ENCODE measurements at places on chromosomes 1 and 21.

- DNase-seq, result peak; percentile 36
Measured at GRCh38 chr1:41416552-41417334, 55.5 kb downstream of the FOXO6 start.

DNA sequence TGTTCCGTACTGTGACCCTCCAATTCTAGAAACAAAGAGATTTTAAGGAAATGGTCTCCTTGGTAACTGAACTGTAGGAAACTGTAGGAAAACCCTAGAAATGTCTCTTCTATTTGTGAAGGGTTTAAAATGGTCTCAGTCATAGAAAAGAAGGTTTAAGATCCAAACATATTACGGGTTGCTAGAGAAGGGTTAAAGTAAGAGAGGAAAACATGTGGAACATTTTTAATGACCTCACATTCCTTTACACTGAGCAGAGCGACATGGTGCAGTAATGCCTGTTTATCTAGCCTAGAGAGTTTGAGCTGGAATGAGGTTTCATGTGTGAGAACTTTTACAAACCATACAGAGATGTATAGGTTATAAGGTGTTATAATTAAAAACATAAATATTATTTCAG, 36.9 kb upstream of the C1orf105 start:
- no peak for DNase-seq

DNA sequence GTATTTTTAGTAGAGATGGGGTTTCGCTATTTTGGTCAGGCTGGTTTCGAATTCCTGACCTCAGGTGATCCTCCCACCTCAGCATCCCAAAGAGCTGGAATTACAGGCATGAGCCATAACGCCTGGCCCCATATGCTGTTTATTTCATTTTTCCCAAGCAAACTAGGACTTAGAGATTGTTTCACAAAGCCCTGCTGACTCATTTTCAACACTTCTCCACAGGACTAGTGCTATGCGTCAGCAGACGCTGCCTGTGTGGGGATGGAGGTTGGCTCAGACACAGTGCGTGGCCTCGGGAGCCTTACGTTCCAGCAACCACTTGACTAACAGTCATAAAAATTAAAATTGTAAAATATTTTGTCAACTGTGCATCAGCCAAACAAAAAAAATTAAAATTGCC, 22.7 kb downstream of the PKNOX1 start:
- DNase-seq, result no peak

- no peak for DNase-seq
Measured at GRCh38 chr1:222996310-222996975, 146.6 kb downstream of the TLR5 start.

GRCh38 chr1:229893762-229894444, 173.1 kb upstream of the GALNT2 start:
- DNase-seq, result no peak

DNA sequence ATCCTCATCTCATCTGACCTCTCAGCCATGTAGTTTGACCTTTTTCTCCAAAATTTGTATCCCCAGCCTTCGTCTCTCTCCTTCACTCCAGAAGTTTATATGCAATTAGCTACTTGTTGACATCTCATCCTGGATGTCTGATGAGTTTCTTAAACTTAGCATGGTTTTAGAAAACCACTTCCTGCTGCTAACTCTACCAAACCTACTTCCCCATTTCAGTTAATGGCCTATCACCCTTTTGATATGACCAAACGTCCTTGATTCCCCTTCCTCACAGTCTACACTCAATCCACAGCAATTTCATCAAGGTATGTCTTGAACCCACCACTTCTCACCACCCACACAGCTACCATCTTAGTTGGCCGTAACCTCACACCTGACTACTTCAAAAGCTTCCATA, 121.9 kb downstream of the LRRC40 start:
- no peak for DNase-seq

- no peak for DNase-seq
Measured at GRCh38 chr1:184017306-184017705, 20.2 kb downstream of the COLGALT2 start.

DNA sequence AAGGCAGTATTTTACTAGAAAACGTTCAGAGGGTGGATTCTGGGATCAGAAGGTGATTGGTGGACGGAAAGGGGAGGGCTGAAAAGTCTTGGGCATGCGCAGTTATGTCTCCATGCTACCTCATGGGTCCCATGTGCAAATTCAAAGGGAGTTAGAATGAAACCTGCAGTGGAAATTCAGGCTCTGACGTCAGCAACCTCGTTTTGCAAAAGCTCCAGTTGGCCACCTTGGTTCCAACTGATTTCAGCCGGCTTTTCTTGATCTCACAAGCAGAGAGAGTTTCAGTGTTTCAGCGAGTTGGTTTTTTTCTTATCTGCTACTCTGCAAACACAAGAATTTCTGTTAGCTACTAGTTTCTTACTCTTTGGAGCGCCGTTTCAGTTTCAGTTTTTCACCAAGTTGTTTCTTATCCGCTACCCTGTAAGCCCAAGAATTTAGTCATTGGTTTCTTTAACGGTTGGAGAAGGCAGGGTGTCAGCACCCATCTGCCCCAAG, 69.8 kb upstream of the PGBD5 start:
- no peak for DNase-seq

- no peak for DNase-seq
Measured at GRCh38 chr1:88350648-88351047, 333.4 kb upstream of the PKN2 start.

- DNase-seq, result no peak
Measured at GRCh38 chr1:109492779-109493178, 1.1 kb upstream of the CYB561D1 start.

- DNase-seq, result peak; percentile 58
Measured at GRCh38 chr1:1144122-1144842, 28.4 kb upstream of the C1orf159 start.

GRCh38 chr1:162709132-162709860, 77.0 kb downstream of the DDR2 start:
- no peak for DNase-seq

- no peak for DNase-seq
Measured at GRCh38 chr1:91036894-91037829, 15.3 kb upstream of the ZNF644 start.

- DNase-seq, result no peak
Measured at GRCh38 chr1:222010306-222010705, 268.4 kb upstream of the DUSP10 start.

GRCh38 chr1:201180901-201181300, 9.7 kb upstream of the IGFN1 start:
- DNase-seq, result no peak

DNA sequence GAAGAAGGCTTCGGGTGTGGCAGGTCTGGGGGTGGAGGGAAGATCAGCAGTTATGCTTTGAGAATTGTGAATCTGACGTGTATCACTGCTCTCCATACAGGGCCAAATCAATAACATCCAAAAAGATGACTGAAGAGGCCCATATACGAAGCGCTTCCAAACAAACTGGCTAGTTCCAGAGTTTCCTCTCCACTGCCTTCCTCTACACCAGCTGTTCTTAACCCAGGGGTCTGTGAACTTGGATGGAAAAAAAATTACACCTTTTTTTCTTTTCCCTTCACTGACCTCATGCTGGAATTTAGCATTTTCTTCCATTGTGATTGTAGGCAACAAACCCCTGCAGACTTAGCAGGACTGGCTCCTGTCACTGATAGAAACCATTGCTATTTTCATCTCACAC, 77.1 kb upstream of the NBL1 start:
- no peak for DNase-seq

GRCh38 chr1:243598433-243598832, 251.6 kb downstream of the AKT3 start:
- no peak for DNase-seq

DNA sequence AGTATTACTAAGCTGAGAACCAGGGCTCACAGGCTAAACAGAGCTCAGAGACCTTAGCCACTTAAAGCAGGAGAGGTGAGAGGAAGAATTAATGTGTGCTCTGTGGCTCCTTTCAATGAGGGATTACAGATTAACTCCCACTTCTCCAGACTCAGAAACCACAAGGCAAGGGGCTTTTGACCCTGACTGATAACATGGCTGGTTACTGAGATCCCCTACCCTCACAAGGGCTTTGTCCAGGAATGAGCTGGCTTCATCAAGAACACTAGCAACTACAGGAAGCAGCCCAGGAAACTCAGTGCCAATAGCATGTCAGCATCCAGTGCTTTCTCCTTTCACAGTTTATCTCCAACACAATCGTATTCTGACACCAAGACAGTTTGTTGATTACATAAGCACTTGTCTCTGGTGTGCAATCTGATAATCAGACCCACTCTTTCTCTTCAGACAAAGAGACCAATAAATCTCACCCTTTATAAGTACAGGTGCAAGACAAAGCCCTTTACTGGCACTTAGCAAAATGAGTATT, 38.8 kb downstream of the ERI3 start:
- no peak for DNase-seq

Measured in stimulated activated CD4-positive, alpha-beta T cell treated with anti-CD3 and anti-CD28 coated beads, Interleukin-12 subunit alpha, Interleukin-12 subunit beta, amount 100 ng/mL, for 24 hours (primary cell).